ENCODE measurements at places on chromosomes 4 and X.
A peak's percentile ranks its signal among the peaks of the same experiment; 100 is the strongest.

DNA sequence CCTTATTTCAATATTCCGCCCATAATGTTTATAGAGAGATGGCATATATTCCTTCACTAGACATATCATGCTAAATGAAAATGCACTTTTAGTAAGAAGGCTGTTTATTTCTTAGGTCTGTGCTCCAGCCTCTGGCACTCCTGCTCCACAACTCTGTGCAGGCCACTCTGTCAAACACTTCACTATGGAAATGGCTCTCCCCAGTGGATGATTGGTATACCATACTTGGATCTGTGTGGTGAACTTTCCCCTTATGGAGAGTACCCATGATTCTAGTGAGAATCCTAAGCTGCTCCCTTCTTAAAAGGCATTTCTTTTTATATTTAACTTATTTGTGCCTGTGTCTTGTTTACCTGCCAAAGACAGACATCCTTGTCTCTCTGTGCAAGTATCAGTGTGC is 480.1 kb upstream of the GALNT7 start:
- DNase-seq: no peak

DNA sequence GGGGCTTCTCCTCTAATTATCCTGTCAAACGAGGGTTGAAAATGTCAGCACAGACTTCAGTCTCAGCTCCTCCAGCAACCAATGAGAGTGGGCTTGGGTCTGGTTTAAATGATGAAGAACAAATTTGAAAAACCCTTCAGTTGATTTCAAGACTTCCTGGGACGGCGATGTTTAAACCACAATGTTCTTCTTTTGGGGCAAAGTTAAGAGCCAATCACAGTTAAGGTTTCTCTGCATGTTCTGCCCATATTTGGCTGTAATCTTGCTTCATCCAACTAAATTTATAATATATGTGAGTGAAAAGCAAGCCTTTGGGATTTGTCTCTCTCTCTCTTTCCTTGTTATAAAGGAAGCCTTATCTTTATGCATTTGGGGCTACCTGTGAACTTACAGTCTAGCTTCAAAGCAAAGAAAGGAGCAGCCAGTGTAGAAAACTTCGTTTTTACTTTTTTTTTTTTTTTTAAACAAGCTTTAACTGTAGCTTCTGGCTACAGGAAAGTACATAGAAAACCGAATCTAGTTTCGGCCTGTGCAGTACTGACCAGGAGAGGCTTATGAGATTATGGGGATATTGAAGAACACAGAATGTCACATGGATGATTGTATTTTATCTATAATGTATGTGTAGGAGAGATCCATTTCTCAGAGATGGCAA is 46.8 kb upstream of the FAM9C start:
- DNase-seq: no peak

DNA sequence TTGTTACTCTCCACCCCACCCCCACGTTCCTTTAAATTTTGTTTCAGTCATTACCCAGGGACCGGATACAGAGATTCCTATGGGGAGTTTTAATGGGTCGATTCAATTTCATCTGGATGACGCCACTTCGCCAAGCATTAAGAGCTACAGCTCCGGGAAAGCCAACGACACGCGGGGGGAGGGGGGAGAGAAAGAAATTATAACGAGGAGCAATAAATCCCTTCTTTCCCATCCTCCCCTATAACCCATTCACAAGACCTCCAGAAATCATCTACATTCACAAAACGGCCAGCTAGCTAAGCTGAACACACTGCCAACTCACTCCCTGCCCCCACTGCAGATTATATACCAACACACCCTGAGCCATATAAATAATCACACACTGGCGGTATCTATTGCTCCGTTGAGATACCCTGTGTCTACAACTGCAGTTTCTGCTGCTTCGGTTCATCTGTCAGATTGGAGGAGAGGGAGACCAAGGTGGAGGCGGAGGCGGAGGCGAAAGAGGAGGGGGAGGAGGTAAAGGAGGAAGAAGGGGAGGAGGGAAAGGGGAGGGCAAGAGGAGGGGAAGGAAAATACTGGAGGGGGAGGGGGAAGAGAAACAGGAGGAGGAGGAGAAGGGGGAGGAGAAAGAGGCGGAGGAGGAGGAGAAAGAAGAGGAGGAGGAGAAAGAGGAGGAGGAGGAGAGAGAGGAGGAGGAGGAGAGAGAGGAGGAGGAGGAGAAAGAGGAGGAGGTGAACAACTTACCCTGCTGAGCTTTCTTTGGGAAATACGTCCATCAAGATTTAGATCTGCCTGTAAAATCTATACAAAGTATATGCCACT is 113.9 kb upstream of the VAMP7 start:
- peak; percentile 3 for DNase-seq

GRCh38 chr4:144614850-144615585 is 30.9 kb upstream of the HHIP start:
- DNase-seq: no peak

DNA sequence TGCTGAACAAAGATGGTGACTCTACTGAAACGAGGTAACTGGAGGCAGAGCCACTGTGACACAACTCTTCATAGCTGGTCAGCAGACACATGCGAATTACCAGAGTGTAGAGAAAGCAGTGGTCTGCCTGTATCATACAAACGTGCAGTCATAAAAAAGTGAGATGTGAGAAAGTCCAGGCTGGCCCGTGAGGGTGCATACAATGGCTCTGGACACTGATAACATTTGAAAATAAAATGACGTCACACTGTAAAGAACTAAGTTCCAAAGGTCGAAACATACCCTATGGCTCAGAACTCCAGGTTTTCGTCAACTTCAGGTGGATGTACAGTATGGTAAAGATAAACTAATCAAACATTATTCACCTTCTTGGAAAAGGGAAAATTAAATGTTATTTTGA is 95.7 kb downstream of the SHISA3 start:
- no peak for DNase-seq

GRCh38 chr4:110484767-110485166 is 8.8 kb downstream of the ENPEP start:
- no peak for DNase-seq

GRCh38 chrX:153507484-153508178 is 9.8 kb upstream of the ATP2B3 start:
- peak; percentile 76 for DNase-seq

GRCh38 chr4:2087170-2087569 is 28.0 kb downstream of the NAT8L start:
- no peak for DNase-seq

- peak; percentile 9 for DNase-seq
These were observed at the start of gene MAGEE2 for GRCh38 chrX:75784680-75785491. TSS of gene MAGEE2 (minus strand) at chrX:75785254. CDS start at chrX:75785051, 203 bp downstream.

- no peak for DNase-seq
These were observed 63.7 kb upstream of the CAMK2D start for GRCh38 chr4:113825272-113825671.

DNA sequence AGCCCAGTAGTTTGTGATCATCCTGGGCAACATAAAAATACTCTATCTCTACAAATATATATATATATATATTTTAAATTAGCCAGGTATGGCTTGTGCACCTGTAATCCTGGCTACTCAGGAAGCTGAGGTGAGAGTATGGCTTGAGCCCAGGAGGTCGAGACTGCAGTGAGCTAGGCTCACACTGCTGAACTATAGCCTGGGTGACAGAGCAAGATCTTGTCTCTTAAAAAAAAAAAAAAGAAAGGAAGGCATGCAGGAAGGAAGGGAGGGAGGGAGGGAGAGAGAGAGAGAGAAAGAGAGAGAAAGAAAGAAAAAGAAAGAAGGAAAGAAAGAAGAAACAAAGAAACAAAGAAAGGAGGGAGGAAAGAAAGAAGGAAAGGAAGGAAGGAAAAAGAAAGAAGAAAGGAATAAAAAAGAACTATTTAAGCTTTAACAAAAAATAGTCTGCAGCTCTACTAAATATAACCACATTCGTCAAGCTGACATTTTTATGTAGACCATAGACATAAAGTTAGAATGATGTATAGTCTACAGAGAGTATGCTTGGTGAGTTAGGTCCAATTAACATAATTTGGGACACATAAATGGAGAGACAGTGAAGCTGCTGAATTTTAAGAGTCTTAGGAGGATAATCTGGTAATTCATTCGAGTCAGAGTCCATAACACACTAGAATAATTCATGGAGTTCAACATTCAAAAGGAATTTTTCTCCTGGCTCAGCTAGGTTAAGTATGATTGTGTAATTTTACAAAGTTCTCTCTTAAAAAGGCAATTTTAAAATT is 111.9 kb downstream of the GLRA3 start:
- no peak for DNase-seq

DNA sequence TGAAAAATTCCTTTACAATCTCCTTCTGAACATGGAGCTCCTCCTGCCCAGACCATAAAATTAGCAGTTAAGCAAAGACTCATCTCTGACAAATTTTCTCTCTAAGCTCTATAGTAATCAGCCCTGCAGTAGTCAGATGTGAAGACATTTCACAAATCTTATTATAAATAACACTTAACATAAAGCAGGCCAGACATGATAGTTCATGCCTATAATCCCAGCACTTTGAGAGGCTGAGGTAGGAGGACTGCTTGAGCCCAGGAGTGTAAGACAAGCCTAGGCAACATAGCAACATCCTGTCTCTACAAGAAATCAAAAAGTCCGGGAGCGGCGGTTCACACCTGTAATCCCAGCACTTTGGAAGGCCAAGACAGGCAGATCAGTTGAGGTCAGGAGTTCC is 29.9 kb downstream of the TRMT2B start:
- DNase-seq: no peak

DNA sequence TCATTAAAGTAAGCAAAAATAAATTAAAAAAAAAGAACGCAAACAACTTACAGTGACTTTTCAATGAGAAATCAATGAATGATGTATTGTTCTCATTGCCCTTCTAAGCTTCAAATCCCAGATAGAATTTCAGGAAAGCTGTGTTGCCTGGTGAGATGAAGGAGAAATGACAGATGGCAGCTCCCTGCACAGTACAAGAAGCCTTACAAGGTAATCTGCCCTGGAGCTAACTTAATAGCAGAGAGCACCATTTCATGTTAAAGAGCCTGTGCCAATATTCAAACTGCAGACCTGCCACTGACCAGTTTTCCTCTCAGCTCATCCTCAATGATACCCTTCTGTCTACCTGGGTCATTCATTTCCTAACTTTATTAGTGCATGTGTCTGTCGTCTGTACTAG is 54.0 kb downstream of the GC start:
- DNase-seq: no peak

DNA sequence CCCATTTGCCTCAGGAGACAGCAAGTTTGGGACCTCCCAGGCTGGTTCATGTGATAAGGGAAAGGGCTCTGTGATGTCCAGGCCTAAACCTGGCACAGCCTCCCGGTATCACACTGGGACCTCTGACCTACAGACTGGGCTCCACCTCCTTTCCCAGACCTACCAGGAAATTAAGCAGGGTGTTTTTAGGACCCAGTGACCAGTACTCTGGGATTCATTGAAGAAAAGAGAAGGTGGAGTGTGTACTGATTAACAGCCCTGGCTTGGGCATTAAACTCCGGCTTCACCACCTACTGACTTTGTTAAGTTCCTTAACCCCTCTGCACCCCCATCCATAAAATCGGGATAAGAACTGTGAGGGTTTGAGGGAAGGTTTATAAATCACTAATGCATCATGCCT is 28.6 kb downstream of the ASB9 start:
- no peak for DNase-seq

Data from stimulated activated CD4-positive, alpha-beta T cell treated with anti-CD3 and anti-CD28 coated beads, Interleukin-1b, Interleukin-23, amount 100 ng/mL, for 4 hours (primary cell).